ELR (cell line): ENCODE measurements at places on chromosomes 12 and 14.
A peak's percentile ranks its signal among the peaks of the same experiment; 100 is the strongest.

DNA sequence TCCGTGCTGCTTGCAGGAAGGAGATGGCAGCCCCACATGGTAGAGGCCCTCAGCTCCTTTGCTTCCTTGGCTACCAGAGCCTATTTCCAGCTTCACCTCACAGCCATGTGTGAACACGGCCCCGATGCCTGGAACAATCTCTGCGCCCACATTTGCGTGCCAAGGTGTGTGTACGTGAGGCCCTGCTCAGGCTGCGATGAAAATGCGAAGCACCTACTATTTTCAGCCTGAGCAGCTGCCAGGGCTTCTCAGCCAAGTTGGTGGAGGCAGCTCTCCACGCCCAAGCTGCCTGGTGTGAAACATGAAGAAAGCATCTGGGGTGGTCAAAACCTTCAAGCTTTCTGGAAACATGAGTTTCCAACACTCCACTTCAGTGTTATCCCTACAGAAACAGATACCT, 177.8 kb upstream of the EGLN3 start:
- DNase-seq: no peak

DNA sequence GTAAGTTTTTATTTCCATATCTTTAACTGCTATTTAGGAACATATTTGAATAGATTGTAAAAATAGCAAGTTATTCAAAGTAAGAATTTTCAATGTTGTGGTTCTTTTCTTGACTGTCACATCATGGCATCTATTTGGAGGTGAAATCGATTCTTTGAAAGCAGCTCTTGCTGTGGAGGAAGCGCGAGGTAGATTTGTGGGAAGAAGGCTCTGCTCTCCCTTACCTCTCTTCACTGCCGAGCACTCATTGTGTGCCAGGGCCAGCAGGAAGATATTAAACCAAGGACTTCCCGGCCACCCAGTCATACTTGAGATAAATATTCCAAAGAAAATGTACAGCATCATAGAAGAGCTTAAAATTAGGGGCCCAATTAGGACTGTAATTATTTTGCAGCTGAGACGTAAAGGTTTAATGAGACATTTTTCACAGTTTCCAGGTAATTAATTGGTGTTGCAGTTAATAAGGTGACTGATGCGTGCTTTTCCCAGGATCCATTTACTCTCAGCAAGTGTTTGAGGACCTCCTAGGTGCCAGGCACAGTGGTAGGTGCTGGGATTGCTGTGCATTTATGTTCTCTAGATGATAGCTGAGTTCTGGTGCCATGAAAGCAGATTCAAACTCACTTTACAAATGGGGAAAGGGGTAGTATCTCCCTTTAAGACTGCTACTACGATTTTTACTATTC, 89.2 kb upstream of the DYNC1H1 start:
- no peak for DNase-seq

DNA sequence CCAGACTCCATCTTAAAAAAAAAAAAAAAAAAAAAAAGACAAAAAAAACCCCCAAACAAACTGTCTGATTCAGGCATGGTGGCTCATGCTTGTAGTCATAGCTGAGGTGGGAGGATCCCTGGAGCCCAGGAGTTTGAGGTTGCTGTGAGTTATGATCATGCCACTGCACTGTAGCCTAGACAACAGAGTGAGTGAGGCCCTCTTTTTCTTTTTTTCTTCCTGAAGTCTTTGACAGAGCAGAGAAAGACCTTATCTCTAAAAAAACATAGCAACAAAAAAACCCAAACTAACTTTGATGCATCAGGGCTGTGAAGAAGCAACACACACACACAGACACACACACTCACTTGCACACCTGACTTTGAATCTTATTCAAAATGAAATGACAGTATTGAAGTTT, 7.7 kb upstream of the AMN1 start:
- DNase-seq: peak; percentile 95

- no peak for DNase-seq
Observed at GRCh38 chr14:93953263-93953662, 23.1 kb downstream of the ASB2 start.

- no peak for DNase-seq
Observed at GRCh38 chr14:91371990-91372375, 45.6 kb downstream of the CCDC88C start.

GRCh38 chr14:52380294-52380693, 66.2 kb downstream of the PTGER2 start:
- peak; percentile 85 for DNase-seq

GRCh38 chr14:90522571-90523191, 125.9 kb downstream of the CALM1 start:
- no peak for DNase-seq

DNA sequence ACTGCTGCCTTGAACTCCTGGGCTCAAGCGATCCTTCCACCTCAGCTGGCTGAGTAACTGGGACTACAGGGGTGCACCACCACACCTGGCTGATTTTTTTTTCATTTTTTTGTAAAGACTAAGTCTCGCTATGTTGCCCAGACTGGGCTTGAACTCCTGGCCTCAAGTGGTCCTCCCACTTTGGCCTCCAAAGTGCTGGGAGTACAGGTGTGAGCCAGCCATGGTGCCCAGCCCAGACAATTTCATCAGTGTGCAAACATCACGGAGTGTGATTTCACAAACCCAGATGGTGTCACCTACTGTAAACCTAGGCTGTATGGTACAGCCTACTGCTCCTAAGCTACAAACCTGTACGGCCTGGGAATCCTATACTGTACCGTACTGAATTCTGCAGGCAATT, 6.9 kb upstream of the BCL7A start:
- no peak for DNase-seq

- DNase-seq: peak; percentile 33
Observed at GRCh38 chr14:61531465-61532122, 163.7 kb upstream of the HIF1A start.

GRCh38 chr14:89625244-89625713, 208.2 kb upstream of the FOXN3 start:
- no peak for DNase-seq

GRCh38 chr12:43103866-43104265, 448.1 kb downstream of the ADAMTS20 start:
- no peak for DNase-seq

DNA sequence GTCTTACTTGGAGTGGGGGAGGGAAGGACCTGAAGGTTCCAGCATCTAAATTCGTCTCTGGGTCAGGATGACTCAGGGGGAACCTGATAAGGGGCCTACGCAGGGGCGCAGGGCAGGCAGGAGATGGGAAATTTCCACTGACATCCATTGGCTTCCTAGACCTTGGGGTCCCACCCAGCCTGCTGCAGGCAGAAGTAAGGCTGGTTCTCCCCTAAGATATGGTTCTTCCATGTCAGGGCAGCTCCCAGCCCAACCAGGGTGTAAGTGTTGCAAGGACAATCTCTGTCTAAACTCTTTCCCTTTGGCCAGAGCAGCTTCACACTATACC, 2.1 kb upstream of the NDRG2 start:
- no peak for DNase-seq

- no peak for DNase-seq
Observed at GRCh38 chr12:32450768-32451167, 51.4 kb downstream of the FGD4 start.

DNA sequence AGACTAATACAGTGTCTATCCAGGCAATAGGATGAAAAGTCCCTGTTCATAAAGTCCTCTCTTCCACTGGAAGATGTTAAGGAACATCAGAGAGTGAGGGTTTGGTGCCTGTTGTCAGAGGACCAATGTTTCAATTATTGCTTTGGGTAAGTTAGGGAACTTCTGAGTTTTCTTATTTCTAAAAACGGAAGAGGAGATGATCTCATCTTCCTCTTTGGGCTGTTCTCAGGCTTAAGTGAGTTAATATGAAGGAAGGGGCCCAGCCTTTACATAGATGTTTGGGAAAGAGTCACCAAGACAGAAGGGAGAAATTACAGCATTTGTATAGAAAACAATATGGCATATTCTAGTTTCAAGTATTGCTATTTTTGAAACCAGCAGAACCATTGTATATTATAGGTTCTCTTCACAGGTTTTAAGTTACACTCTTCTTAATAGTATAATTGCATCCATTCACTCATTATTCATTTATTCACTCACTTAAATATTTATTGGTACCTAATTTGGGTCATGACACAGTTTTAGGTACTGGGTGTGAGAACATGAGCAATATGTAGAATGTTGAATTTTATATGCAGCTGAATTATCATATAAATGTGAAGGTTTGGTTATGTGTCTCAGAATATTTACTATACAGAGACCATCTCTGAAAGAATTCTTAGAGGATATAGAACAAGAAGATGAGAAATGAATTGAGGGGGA, 68.5 kb upstream of the LRIG3 start:
- no peak for DNase-seq
